ENCODE measurements at places on chromosomes 13 and 19. TPM values are rescaled to one million over a fixed set of nuclear protein-coding genes. Genes with fewer than 3 reads are reported as not detected.

ZNF738 gene
- 3.8 TPM for total RNA-seq

KIR2DL4 gene
- not detected for total RNA-seq

NLRP11 gene
- not detected for total RNA-seq

CFAP97D2 gene
- total RNA-seq, result not detected

PSENEN gene
- total RNA-seq, result 14.9 TPM

THSD1 gene
- 24.2 TPM for total RNA-seq

ZNF492 gene
- total RNA-seq, result under 0.01 TPM
